LNCaP clone FGC (cell line): ENCODE measurements at places on chromosomes 5 and 9.

- no peak for DNase-seq
These were observed 58.2 kb downstream of the F2RL2 start for GRCh38 chr5:76565009-76565408.

GRCh38 chr9:100052375-100052774, 46.4 kb downstream of the ERP44 start:
- DNase-seq, result no peak

DNA sequence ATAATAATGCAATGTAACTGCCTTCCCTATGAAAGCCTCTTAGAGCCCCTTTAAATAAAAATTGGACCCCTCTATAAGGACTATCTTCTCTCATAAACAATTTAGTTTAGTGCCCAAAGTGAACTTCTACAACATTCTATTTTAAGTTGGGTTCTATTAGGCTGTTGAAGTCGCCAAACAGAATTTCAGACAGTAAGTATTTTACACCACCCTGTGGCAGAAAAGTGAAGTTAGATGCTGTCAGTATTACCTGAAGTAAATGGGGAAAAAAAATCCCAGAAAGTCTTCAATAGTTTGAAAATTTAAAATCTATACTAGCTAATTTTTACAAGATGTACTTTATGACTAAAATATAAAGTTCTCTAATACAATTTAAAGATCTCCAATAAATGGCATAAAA, 29.5 kb downstream of the CAAP1 start:
- no peak for DNase-seq

DNA sequence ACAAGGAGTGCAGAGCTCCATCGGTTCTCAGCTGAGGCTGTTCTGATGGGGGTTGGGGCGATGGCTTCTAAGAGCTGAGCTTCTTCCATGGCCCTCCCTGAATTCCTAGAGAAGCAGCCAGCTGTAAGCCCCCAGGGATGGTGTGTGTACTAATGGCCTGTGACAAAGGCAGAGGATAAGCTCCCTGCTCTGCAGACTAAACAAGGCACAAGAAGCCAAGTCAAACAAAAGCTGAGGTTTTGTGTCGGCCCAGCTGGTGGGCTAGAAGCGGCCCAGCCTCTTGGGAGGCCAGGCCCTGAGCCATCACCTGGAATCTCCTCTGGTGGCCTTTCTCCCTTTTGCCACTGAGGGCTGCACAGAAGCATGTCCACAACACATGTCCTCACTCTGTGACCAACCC, 75.0 kb upstream of the XPA start:
- DNase-seq, result no peak

DNA sequence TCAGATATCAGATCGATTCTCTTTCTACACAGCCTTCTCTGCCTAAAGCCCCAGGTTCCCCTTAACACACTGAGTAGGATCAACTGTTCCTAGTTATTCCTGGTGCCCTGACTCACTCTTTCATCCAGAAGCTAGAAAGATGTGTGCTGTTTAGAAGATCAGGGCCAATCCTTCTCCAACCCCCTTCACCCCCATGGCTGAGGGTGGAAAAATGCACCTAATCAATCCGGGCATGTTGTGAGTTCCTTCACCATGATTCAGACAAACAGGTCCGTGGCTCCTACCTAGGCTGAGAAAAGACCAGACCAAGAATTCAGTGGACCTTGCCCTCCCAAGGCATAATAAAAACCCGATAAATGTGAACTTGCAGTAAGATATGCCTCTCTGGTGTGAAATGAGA, 85.4 kb upstream of the EQTN start:
- DNase-seq, result no peak

DNA sequence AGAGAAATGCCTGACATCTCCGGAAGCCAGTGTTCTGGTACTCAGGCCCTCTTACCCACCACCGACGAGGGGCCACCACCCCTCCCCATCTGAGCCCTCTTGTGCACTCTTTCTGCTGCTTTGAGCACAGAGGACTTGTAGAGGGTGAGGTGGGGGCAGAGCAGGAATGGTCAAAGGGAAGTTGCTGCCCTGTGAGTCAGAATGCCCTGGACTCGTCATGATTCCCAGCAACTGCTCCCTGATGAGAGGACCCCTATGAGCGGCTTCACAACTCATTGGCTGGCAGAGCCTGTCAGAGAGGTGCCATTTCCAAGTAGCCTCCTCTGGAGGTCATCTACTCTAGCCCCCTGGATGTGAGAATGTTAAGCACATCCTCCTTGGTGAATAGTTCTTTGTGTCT, 845 bp downstream of the ECSCR start:
- DNase-seq, result no peak

DNA sequence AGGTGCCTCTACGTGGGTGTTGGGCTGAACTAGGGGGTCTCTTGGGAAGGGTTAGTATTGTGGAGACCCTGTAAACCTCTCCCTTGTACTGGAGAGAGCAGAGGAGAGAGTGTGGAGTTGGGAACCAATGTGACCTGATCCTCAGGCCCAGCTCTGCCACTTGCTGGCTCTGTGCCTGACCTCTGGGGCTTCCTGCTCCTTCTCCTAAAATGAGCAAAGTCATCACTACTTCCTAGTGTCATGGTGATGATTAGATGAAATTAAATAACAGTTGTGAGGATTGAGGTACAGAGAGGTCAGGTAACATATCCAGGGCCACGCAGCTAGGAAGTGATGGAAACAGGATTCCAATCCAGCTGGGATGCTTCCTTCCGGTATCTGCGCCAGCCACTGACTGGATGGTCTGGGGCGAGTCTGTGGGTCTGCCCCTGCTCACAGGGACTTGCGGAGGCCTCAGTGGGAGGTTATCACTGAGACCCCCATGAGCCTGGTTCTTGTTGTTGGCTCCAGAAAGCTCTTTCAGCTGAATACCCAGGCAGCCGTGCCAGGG, 9.2 kb downstream of the GALNT10 start:
- DNase-seq, result no peak

GRCh38 chr5:30918171-30918570, 275.3 kb upstream of the CDH6 start:
- DNase-seq, result no peak

GRCh38 chr5:124867137-124867704, 120.8 kb upstream of the ZNF608 start:
- DNase-seq, result no peak

GRCh38 chr9:101462558-101462957, 27.0 kb upstream of the ALDOB start:
- DNase-seq, result no peak

- DNase-seq, result no peak
These were observed 62.0 kb upstream of the MEF2C start for GRCh38 chr5:88944751-88945531.

GRCh38 chr5:37742111-37742510, 97.7 kb downstream of the GDNF start:
- DNase-seq, result no peak

DNA sequence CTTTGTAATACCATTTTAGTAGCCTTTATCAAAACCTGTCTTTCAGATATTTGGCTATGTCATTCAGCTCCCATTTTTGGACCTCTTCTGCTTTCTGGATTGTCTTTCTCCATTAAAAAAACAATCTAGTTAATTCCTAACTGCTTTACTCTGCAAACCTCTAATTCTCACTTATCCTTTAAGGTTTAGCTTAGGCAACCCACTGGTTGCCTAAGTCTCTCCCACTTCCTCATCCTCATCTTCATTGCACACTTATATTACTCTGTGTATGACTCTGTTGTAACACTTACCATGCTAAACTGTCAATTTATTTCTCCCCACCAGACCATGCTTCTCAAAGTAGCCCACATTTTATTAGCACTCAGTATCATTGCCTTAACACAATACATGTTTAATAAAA, 205.0 kb upstream of the DMRTA1 start:
- DNase-seq, result no peak

DNA sequence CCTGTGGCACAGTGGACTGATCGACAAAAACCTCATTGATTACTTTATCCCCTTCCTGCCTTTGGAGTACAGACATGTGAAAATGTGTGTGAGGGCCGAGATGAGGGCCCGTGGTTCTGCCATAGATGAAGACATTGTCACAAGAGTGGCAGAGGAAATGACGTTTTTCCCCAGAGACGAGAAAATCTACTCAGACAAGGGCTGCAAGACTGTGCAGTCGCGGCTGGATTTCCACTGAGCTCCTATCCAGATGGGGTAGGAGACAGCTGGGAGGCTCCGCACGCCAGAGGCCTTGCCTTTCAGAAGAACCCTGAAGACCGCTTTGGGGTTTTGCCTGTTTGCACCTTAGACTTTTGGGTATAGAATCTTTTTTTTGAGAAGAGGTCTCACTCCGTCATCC, 6.4 kb downstream of the TOR1B start:
- no peak for DNase-seq

DNA sequence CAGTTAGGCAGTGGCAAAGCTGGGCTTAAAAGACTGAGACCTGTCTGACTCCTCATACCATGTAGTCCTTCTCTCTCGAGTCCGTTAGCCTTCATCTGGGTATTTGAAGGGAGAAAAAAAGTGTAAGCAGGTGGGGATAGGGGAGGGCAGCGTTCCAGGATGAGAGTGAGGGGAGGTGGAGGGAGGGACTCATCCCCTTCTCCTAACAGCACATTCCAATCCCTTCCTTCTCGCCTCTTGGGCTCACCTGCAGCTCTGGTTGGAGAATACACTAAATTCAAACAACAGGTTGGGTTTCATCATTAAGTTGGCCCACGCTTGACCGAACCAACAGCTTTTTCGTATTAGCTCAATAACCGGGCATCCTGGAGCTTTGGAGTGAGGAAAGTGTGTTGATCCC, 3.6 kb downstream of the NEURL1B start:
- no peak for DNase-seq

GRCh38 chr5:147168578-147169327, 66.1 kb upstream of the STK32A start:
- DNase-seq, result no peak

GRCh38 chr5:67416986-67417385, 220.4 kb upstream of the CD180 start:
- DNase-seq, result no peak

- no peak for DNase-seq
These were observed 26.6 kb downstream of the PHF2 start for GRCh38 chr9:93603011-93603410.

DNA sequence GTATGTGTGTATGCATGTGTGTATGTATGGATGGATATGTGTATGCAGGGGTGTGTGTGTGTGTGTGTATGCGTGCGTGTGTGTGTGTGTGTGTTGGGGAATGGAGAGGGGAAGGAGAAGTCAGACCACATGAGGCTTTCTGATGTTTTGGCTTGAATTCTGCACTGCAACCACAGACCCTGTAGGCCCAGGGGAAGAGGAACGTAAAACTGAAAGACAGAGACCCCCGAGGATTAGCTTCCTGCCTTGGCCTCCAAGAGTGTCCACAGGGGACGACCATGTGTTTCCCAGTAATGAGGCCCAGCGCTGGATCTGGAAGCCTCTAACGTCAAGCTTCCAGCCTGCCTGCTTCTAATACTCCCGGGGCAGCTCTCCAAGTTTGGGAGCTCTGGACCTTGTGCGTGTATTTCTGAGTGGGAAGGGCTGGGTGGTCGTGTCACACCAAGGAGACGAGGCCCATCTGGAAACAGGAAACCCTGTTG, 5.8 kb downstream of the DCANP1 start:
- DNase-seq, result no peak
